Kidney epithelial cell (primary cell): ENCODE measurements at places on chromosomes 11 and 22. TPM values are rescaled to one million over a fixed set of nuclear protein-coding genes. Genes with fewer than 3 reads are reported as not detected.

DNA sequence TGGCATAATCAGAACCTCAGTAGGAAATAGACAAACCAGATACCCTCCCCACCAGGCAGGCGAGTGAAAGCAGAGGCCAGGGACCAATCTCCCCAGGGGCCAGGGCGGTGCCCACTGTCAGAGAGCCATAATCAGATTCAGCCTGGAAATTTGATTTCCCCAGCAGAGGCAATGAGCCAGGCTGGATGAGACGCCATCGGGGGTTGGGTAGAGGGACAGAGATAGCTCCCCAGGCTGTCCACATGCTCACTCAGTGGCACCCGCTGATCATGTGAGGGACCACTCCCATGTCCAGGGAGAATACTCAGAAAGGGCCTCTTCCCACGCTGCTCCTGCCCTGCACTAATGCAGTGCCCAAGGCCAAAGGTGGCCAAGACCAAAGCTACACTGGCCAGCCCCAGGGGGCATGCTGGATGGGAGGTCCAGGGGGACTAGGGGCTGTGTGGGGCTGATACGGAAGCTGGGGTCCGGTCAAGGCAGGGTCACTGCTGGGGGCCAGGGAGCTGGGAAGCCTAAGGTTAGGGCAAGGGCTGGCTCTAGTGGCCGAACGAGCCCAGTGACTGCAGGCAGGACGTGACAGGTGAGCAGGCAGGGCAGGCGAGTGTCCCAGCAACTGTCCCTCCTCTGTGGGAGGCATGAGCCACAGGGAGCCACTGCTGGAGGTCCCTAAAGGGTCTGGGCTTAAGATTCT, 19.8 kb downstream of the ARVCF start:
- no peak for DNase-seq

GRCh38 chr11:128359515-128359914, 227.8 kb downstream of the ETS1 start:
- no peak for DNase-seq

DNA sequence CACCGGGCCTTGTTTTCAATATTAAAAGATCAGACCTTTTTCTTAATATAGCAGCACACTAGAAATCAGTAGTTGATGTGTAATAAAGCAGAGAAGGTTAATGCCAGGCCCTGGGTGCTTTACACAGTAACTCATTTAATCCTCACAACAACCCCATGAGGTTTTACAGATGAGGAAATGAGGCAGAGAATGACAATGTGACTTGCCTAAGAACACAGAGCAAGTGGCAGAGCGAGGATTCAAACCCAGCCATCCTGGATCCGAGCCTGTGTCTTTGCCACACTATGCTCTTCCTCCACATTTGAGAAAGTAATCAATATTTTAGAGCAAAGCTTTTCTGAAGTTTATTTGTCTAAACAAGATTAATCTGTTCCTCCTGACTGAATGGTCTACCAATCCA, 7.2 kb downstream of the JAML start:
- no peak for DNase-seq

DNA sequence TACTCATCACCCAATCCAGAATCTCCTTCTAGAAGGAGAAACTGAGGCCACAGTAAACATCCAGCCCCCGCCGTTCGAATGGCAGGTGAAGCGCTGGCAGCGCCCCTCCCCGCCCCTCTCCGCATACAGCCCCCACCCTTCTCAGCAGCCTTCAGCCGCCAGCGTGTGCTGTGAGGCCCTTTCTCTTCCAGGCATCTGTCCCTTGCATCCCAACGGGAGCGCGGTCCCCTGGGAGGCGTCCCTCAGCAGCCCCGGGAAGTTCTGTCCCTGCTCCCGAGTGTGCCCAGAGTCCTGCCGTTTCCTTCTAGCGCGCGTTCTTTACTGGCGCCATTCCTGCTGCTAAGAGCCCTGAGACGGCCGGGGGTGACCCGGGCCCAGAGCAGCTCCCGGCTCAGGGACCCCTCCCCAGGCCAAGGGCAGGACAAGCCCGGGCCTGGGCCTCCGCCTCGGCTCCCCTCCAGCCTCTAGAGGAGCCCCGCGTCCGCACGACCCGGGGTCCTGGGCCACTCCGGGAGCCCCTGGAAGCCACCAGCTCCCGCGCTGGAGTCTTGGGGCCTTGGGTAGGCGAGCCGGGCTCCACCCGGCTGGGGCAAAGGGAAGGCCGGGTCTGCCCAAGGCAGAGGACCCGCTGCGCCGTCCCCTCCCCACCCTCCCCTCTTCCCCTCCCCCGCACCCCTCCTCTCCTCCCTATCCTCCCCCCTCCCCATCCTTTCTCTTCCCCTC, 450.4 kb downstream of the OPCML start:
- no peak for DNase-seq

- no peak for DNase-seq
These were observed 37.0 kb upstream of the FTH1 start for GRCh38 chr11:62004473-62004872.

GRCh38 chr11:86365546-86365945, 9.1 kb upstream of the CCDC81 start:
- no peak for DNase-seq

GRCh38 chr11:98003606-98004371, 1017.0 kb upstream of the CNTN5 start:
- no peak for DNase-seq

GRCh38 chr22:24594569-24595120, 1.8 kb upstream of the LRRC75B start:
- DNase-seq, result no peak

The OR8G5 gene
- not detected in 2 replicates for total RNA-seq
